Foreskin fibroblast (primary cell): ENCODE measurements at places on chromosomes 13 and 19.
A peak's percentile ranks its signal among the peaks of the same experiment; 100 is the strongest.

DNA sequence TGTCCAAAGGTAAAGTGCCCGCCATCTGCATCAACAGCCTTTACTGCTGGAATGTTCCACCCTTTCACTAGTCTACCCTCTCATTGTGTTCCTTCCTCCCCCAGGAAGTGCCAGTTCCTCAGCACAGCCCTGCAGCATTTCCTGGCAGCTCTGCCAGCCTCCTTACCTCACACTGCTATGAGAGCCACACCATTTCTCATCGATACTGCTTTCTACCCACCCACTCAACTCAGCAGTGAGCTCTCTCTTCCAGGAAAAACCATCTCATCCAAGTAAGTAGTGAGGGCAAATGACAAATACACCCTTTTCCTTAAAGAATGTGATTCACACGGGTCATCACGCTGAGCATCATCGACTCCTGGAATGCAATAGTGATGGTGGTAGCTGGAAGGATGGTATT, 19.8 kb downstream of the UQCRFS1 start:
- no peak for DNase-seq

DNA sequence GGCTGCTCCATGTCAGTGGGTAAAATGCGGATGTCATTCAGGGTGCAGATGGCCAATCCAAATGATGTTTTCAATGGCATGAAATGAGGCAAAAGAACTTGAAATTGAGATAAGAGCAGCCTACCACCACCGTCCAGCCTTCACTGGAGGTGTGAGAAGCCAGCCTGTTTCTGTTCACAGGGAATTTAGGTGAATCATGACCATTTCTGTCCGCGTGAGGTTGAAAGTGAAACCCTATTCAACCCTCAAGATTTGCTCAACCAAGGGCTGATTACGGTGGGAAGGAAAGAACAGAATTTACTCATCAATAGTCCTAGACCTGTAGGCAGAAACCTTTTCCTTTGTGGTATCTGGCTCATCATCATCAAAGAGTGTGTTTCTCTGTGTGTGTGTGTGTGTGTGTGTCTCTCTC, 370.7 kb downstream of the COG6 start:
- peak; percentile 7 for DNase-seq

- DNase-seq, result peak; percentile 72
Observed at GRCh38 chr19:37932985-37933936, 26.3 kb downstream of the SIPA1L3 start.

GRCh38 chr19:5967994-5968430, 9.9 kb downstream of the RANBP3 start:
- DNase-seq, result peak; percentile 88

DNA sequence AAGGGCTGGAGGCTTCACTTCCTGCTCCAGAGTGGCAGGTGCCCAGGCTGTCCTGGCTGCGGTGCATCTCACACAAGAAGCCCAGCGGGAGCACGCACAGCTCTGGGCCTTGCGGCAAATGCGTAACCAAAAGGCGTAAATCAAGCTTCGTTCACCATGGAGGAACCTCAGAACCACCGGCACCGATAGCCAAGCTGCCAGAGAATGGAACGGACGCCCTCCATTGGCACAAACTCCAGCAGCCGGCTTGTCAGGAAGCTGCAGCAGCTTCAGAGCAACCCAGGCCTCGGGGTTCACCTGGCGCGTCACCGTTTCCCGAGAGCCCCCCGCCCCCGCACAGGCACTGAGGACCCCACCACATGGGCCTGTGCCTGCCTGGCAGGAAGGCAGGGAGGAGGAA, 76.7 kb downstream of the RASA3 start:
- no peak for DNase-seq

DNA sequence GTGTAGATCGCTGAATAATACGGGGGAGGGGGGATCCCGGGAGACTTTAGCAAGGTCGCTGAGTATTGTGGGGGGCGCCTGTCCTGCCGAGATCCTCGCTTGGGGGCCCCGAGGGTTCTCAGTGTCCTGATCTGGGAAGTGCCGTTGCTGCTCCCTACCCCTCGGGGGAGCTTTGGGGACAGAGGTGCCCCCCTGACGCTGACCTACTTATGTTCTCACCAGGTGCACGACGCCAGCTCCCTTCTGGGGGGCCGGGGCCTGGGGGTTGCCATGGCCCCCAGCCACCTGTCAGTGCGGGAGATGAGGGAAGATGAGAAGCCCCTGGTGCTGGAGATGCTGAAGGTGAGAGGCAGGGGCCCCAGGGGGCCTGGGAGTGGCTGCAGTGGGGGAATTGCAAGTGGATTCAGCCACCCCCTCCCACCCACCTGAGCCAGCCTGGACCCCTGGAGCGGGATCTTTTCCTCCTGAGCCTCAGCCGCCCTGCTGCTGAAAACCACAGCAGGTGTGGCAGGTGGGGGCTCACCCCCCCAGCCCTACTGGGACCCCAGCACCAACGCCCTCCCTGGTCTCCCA, 537 bp downstream of the NAT14 start:
- DNase-seq, result no peak

DNA sequence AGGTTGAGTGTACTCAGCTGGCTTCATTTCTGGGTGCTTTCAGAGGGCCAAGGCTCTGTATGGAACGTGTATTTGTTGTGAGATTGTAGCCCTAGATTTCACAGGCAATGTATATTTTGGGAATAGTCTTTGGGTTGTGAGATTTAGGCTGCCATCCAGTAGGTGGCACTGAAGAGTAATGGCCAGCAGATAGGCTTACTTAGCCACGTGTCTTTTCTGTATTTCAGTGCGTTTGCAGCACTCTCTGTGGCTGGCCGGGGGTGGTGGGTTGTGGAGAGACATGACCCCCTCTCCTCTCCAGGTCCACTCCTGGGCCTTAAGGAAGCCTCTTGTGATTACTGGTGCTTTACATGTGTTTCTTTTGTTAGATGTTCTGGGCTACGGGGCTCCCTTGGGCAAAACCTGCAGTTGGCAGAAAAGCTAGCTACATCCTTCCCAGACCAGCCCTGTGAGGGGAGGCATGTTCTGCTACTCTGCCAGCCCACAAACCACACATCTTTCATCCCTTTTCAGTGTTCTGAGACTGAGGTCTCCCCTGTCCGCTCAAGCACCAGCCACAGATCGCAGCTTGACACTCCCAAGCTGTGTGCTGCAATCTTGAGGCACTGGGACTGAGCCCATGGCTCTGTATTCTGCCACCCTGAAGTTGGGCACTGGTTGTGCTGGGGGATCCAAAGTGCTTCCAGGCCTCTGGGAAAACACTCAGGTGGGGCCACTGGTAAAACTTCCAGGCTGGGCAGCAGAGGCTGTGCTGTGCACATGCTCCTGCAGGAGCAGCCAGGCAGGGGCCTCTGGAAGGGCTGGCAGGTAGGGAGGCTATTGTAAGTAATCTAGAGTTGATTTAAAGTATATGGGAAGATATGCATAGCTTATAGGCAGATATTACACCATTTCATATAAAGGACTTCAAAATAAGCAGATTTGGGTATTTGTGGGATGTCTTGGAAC, 1096.8 kb upstream of the PCDH20 start:
- peak; percentile 49 for DNase-seq

- peak; percentile 19 for DNase-seq
Observed at GRCh38 chr13:64817691-64818090, 2412.4 kb downstream of the PCDH9 start.

DNA sequence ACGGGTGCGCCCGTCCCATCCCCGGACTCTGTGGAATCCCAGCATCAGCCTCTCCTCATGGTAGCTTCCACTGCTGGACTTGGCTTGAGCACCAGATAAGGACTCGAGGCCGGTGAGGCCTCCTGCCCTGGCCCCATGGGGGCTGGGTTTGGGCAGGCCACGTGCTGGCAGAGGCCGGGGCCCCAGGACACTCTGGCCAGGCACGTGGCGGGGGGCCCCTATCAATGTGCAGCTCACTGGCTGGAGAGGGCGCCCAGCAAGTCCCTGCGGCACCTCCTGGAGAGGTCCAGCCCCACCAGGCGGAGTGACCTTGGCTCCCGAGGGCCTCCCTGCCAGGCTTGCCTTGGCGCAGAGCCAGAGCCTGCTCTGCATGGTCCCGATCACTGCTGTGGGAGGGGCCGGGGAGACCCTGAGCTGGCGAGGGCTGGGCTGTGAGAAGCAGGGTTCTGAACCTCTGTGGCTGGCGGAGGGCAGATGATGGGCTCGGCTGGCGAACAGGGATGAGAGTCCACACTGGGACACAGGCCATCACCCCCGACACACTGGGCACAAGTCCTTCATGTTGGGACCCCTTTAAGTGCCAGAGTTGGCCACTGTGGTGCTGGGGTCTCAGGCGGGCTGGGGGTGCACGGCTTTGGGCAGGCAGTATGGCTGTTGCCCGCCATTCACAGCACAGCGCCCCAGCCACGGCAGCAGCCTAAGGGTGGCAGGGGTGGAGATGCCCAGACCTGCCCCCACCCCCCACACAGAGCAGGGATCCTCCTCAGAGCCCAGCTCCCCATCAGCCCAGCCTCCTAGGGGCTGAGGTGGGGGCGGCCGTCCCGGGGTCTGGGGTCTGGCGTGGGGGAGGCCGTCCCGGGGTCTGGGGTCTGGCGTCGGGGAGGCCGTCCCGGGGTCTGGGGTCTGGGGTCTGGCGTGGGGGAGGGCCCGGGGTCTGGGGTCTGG, 19.1 kb downstream of the CEBPG start:
- no peak for DNase-seq

- no peak for DNase-seq
Observed at GRCh38 chr13:114144606-114145244, 12.3 kb upstream of the RASA3 start.

GRCh38 chr13:62659365-62659764, 1243.7 kb upstream of the PCDH20 start:
- no peak for DNase-seq

- no peak for DNase-seq
Observed at GRCh38 chr13:59449750-59450149, 714.0 kb downstream of the DIAPH3 start.

DNA sequence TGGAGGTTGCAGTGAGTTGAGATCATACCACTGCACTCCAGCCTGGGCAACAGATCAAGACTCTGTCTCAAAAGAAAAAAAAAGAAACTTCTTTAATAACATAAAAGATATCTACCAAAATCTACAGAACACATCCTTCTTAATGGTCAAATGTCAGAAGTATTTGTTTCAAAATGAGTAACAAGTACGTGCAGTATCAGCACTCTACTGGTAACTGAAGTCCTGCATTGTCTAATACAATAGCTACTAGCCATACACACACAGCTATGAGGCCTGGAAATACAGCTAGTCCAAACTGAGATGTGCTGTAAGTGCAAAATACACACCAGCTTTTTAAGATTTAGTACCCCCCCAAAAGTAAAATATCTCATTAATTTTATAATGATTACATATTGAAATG, 88.1 kb downstream of the TSC22D1 start:
- DNase-seq, result no peak

- no peak for DNase-seq
Observed at GRCh38 chr13:110254151-110254679, 52.7 kb downstream of the COL4A1 start.

- DNase-seq, result peak; percentile 61
Observed at GRCh38 chr19:3514930-3515329, 8.8 kb downstream of the FZR1 start.

- peak; percentile 4 for DNase-seq
Observed at GRCh38 chr13:32910530-32910929, 105.7 kb upstream of the KL start.
